CD4-positive, alpha-beta T cell (primary cell): ENCODE measurements at places on chromosomes 12 and 14.

GRCh38 chr14:99562856-99563748 lies 40.9 kb downstream of the CCDC85C start:
- no peak for DNase-seq

DNA sequence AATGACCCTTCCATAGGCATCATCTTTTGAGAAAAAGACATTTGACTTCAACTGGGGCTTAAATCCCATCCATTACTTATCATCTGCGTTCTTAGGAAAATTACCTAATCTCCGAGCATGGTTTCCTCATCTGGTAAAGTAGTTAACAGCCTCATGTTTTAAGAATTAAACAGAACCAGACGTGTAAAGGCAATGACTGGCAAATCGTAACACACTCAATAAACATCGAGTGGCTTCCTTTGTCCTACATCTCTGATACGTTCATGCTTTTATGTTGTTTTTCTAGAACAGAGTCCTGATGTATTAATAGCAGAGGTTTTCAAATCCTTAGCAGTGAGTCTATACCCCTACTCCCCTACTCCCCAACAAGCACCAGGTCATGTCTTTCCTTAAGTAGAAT lies 189.7 kb upstream of the RGS6 start:
- no peak for DNase-seq

GRCh38 chr14:71336489-71337192 lies 429.4 kb downstream of the PCNX1 start:
- no peak for DNase-seq

DNA sequence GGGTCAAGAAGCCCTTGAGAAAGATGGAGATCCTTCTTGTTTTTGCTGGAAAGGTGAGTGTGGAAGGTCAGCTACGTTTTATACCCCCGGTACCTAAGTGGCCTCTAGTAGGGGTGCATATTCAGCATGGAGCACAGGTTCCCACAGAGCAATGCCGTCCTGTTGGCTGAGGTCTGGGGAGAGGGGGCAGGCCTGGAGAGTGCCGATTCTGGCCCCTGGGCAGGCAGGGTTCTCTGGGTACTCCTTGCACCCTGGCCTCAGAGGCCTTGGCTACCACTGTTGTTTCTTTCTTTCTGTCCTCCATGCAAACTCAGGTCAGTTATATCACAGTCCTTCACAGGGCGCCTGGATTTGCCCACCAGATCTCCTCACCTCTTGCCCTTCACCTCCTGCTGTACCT lies 8.5 kb downstream of the RBP5 start:
- no peak for DNase-seq

DNA sequence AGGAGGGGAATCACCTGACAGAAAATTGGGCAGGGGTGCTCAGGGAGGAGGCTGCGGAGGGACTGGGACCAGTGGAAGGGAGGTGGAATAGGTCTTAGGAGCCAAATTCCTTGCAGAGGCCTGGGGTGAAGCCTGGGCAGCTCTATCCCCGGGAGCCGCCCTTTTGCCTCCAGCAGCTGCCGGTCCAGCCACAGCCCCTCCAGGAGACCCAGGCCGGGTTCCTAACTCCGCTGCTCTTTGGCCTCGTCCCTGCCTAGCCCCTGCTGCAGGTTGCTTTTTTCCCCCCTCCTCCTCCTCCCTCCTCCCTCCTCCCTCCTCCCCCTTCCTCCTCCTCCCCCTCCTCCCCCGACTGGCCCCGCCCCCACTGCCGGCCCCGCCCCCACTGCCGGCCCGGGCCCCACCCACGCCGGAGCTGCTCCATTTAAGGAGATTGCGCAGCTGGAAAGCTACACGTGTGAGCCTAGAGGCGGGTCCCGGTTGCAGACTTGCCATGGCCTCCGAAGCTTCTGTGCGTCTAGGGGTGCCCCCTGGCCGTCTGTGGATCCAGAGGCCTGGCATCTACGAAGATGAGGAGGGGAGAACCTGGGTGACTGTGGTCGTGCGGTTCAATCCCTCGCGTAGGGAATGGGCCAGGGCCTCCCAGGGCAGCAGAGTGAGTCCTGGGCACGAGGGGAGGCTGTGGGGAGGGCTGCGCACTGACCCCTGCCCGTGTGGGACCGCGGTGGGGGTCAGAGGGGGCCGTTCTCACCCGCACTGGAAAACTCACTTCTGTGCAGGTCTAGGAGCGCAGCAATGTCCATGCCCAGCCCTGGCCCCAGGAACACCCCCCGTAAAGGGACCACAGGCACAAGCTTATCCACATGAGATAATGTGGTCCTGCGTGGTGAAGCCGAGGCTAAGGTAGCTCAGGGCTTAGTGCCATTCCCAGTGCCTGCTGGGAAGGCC lies at the start of gene TCL1B:
Gene TCL1B (plus strand): TSS at position 449 of the 945 bp plus-strand sequence. CDS start 42 bp downstream, at position 491.
- DNase-seq: no peak
